ENCODE measurements at places on chromosomes 5 and 9. TPM values are rescaled to one million over a fixed set of nuclear protein-coding genes. Genes with fewer than 3 reads are reported as not detected.

Gene CDC20B
- total RNA-seq = not detected

GRCh38 chr9:16682273-16682672 lies 188.2 kb downstream of the BNC2 start:
- DNase-seq = no peak

GRCh38 chr9:100465274-100465673 lies 7.7 kb upstream of the TMEFF1 start:
- DNase-seq = no peak

- DNase-seq = no peak
Measured at GRCh38 chr9:130891688-130892476, 4.7 kb downstream of the QRFP start.

Gene SNCAIP
- total RNA-seq = not detected

DNA sequence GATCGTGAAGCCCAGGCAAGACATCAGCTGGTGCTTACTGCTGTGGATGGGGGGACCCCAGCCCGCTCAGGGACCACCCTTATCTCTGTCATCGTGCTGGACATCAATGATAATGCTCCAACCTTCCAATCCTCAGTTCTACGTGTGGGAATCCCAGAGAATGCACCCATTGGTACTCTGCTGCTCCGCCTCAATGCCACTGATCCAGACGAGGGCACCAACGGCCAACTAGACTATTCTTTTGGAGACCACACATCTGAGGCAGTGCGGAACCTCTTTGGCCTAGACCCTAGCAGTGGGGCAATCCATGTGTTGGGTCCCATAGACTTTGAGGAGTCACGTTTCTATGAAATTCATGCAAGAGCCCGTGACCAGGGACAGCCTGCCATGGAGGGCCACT lies 960 bp downstream of the PCDHGC5 start:
- no peak for DNase-seq

DNA sequence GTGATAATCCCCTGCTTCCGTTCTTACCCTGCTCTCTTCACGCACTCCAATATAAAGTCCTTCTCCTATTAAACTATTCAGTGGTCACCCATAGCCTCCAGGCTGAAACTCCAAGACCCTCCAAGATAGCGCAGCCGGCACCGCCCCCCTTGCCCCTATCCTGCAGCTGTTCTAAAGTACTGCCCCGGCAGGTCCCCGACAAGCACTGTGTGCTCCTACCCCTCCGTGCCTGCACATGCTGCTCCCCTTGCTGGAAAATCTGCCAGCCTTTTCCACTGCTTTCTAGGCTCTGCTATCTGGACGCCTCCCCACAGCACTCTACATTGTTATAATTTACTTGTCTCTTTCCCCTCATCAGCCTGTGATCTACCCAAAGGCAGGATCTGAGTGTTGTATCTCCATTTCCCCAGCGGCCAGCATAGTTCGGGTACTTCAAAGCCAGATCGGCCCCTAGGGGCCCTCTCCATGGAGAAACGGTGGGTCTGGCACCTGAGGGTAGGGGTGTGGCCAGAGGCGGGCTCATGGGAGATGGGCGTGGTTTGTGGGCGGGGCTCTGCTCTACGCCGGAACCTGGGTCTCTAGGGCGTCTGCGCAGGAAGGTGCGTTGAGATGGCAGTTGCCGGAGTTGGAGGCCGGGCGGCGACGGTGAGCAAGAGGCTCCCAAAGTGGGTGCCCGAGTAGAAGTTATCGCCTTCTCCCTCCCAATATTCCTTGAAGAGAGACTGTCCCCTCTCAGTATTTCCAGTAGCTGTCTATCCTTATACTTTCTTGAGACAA lies 83.5 kb upstream of the RUSC2 start:
- DNase-seq = peak; percentile 55

Gene SETD9
- 5.5 TPM for total RNA-seq

DNA sequence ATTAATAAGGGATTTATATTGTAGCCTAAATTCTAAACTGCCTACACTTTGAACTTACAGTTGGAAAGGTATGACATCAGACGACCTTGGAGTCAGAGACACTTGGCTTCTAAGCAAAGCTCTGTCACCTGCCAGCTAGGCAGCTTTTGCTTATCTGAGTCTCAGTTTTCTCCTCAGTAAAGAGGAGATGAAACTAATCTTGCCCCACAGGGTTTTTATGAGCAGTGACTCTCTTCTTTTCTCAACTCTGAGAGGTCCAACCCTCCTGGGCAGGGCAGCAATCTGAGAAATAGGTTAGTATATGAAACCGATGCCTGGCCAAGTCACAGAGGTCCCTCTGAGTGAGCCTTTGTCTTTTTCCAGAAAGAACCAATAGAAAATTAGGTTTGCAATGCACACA lies 53.9 kb downstream of the WDR36 start:
- DNase-seq = no peak

Gene CD14
- not detected for total RNA-seq

Measured in foreskin keratinocyte (primary cell).